Renal cortical epithelial cell (primary cell): ENCODE measurements at places on chromosomes 1 and 21. TPM values are rescaled to one million over a fixed set of nuclear protein-coding genes. Genes with fewer than 3 reads are reported as not detected.

Gene CRYAA
- total RNA-seq = not detected in 2 replicates

Gene CFAP57
- 3.9 TPM in 1 of 2 replicates, not detected in the other for total RNA-seq

Gene DAP3
- 58.2 and 78.1 TPM in 2 replicates for total RNA-seq

GRCh38 chr1:41097105-41097504, 75.6 kb upstream of the SLFNL1 start:
- no peak for DNase-seq

- DNase-seq = no peak
Observed at GRCh38 chr1:212968368-212968863, 18.1 kb downstream of the VASH2 start.

DNA sequence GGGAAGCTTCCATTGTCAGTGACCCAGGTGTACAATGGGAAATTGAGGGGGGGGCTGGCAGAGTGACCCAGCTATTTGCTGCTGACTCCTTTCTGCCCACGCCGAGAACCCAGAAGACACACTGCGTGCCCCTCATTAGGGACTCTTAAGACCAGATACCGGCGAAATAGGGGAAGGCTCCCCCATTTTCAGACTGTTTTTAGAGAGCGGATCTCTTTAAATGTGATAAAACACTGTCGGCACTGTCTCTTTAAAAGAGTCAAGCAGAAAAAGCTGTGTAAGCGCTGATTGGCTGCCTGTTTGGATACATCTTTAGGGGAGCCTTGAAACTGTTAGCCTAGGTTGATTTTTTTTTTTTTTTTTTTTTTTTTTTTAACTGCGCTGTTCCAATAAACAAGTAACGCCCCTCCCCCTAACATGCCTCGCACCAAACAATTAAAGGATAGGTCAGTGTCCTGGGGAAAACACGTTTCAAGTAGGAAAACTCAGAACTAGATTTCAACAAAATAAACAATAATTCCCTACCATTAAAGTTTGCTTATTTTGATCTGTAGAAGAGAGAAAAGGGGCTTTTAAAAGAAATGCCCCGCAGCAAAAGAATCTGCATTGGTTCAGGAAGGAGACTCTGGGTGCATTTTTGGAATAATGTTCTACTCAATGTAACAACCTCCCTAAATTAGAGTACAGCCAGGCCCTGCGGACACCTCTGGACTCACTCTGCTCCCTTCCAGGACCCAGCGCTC, 1.4 kb upstream of the SSBP3 start:
- DNase-seq = peak; percentile 93

GRCh38 chr1:94001397-94002045, 92.3 kb upstream of the GCLM start:
- no peak for DNase-seq

GRCh38 chr1:113980110-113980509, 836 bp downstream of the OLFML3 start:
- no peak for DNase-seq

DNA sequence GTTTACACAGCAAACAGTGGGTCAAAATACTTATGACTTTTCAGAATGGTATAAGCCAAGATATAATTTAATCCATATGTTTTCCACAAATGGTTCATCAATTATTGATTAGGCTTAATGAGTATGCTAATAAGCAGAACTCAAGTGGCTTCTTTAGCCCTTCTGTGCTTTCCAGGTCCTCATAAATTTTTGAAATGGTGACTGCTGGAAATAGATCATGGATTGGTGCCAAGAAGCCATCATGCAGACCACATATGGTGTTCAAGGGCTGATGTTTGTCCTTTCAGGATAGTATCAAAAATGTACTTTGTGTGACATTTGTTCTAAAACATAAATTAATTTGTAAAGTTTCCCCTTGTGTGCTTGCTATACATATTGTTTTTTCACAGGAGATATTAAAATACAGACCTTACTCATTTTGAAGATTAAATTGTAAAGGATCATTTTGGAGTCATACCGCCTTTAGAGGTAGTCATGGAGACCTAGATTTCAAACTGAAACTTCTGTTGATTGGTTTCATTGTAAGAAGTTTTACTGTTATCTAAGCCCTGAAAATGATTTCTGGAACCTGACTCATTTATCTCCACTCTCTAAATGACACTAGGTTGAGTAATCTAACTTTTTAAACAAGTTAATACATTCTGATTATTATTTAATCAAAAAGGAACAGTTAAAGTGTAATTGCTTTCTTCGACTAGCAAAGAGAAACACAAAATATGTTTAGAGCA, 507.9 kb downstream of the PLA2G4A start:
- DNase-seq = no peak
